IMR-90 (cell line): ENCODE measurements at places on chromosomes 7 and 10.

GRCh38 chr10:112298581-112298980 lies 15.4 kb downstream of the TECTB start:
- H3K4me3 ChIP-seq = no peak overlapping the region
- no peaks in the 10 kb centered on the region for H3K27me3 ChIP-seq

DNA sequence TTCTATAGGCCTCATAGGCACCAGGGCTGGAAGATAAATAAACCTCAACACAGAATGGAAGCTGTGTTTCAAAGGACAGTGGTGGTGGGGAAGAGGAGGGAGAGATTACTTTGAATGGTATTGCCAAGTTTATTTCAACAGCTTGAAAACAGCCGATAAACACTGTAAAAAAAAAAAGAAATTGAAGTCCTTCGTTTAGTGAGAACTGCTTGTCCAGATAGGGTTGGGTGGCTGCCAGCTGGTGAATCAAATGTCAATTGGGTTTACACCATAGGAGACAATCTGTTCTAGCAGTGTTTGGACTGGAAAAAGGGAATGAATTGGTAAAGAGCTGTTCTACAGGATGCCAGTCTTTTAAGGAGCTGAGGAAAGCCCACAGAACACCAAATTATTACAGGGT lies 254.8 kb downstream of the PHF14 start:
- no peaks in the 10 kb centered on the region for H3K4me1 ChIP-seq
- no peak overlapping the region for H3K27ac ChIP-seq
- no peaks in the 10 kb centered on the region for H3K27me3 ChIP-seq
- H3K4me3 ChIP-seq = no peak overlapping the region

DNA sequence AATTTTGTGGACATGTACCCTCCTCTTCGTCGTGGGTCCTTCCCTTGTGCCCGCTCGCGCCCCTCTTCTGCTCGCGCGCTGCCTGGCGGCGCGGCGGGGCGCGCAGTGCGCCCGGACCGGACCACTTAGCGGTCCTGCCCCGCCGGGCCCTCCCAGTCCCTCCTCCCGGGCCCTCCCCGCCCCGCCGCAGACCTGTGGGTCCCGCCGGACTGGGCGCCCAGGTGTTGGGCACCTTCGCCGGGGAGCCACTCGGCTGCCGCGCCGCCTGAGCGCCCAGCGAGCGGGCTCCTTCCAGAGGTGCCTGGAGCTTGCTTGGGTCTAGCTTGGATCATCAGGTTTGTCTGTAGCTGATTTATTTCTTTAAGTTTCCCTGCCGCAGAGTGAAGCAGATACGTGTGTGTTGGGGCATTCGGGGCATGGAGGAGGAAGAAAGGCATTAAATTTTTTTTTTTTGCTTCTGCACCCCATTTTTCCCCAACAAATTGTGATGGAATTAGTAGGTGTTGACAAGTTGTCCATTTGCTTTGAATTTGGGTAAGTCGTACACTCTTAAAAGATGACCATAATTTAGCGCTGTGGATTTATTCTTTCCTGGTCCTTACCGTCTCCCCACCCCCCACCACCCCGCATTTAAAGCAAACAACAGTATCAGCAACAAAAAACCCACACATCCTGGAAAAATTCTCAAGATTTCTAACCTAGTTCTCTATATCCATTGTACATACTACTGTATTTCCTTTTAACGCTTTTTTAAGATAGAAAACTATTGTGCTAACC lies 905 bp downstream of the C1GALT1 start:
- H3K4me3 ChIP-seq = peak overlapping the region; percentile 77
- peaks cover 3% of the 10 kb centered on the region; the same call in 1 of the 2 replicates for H3K4me1 ChIP-seq
- H3K27me3 ChIP-seq = no peaks in the 10 kb centered on the region
- H3K27ac ChIP-seq = peak overlapping the region; percentile 57
- DNase-seq = no peak
- no peaks in the 10 kb centered on the region for H3K36me3 ChIP-seq

DNA sequence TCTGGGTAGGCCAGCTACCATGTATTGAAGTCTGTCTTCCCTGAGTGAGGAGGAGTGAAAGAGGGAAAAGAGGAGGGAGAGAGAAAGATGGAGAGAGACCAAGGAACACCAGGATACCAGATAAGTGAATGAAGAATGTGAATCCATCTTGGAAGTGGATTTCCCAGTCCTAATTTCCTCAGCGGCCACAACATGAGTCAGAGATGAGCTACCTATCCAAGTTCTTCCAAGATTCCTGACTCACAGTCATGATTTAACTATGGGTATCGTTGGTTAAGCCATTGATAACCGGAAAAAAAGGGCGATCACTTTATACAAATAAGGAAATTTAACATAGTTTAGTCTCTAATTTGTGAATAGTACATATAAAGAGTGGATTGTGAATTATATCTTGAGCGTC lies 561.8 kb downstream of the ATRNL1 start:
- H3K4me3 ChIP-seq = no peak overlapping the region
- H3K27me3 ChIP-seq = no peaks in the 10 kb centered on the region
- no peak for DNase-seq
- no peaks in the 10 kb centered on the region for H3K4me1 ChIP-seq

- H3K27me3 ChIP-seq = no peaks in the 10 kb centered on the region
- peaks cover 8% of the 10 kb centered on the region for H3K4me1 ChIP-seq
- H3K36me3 ChIP-seq = no peaks in the 10 kb centered on the region
Measured at GRCh38 chr7:84251277-84251781, 56.7 kb upstream of the SEMA3A start.

GRCh38 chr7:31828520-31828919 lies 141.5 kb downstream of the PPP1R17 start:
- H3K27me3 ChIP-seq = no peaks in the 10 kb centered on the region
- DNase-seq = no peak
- peaks cover 13% of the 10 kb centered on the region for H3K36me3 ChIP-seq

- H3K4me1 ChIP-seq = no peaks in the 10 kb centered on the region
- H3K27me3 ChIP-seq = peaks cover 21% of the 10 kb centered on the region
- DNase-seq = no peak
- H3K4me3 ChIP-seq = no peak overlapping the region
- no peaks in the 10 kb centered on the region for H3K36me3 ChIP-seq
- H3K27ac ChIP-seq = no peak overlapping the region
Measured at GRCh38 chr10:122018491-122018890, 29.5 kb downstream of the TACC2 start.

- peaks cover 16% of the 10 kb centered on the region for H3K4me1 ChIP-seq
- H3K36me3 ChIP-seq = no peaks in the 10 kb centered on the region; the same call in 1 of the 2 replicates
- peak; percentile 50 for DNase-seq
- peak overlapping the region; percentile 52 for H3K27ac ChIP-seq
Measured at GRCh38 chr10:68155615-68156210, 46.4 kb downstream of the MYPN start.

- H3K27me3 ChIP-seq = no peaks in the 10 kb centered on the region
- H3K4me1 ChIP-seq = peaks cover 15% of the 10 kb centered on the region
- no peak overlapping the region for H3K4me3 ChIP-seq
- DNase-seq = no peak
- peaks cover 15% of the 10 kb centered on the region for H3K36me3 ChIP-seq
Measured at GRCh38 chr7:1564603-1565022, 5.2 kb downstream of the PSMG3 start.
